ENCODE measurements at places on chromosomes 16 and 17. TPM values are rescaled to one million over a fixed set of nuclear protein-coding genes. Genes with fewer than 3 reads are reported as not detected.

The UTP4 gene
- 29.4 TPM for total RNA-seq

The CTRB2 gene
- total RNA-seq: not detected

The OTOP2 gene
- not detected for total RNA-seq

The CACNG1 gene
- not detected for total RNA-seq

The ABCA6 gene
- 0.89 TPM for total RNA-seq

The LSM12 gene
- 46.5 TPM for total RNA-seq

The TSPOAP1 gene
- 32.8 TPM for total RNA-seq

The PTGES3L gene
- total RNA-seq: not detected

The CHST5 gene
- 0.16 TPM for total RNA-seq

The CLEC19A gene
- total RNA-seq: not detected

The KRT28 gene
- total RNA-seq: not detected

Measured in T-helper 17 cell (primary cell).